ENCODE measurements at places on chromosomes 12 and 14.
A peak's percentile ranks its signal among the peaks of the same experiment; 100 is the strongest.

- DNase-seq: no peak
These were observed 66.0 kb downstream of the TMTC3 start for GRCh38 chr12:88207921-88208620.

- DNase-seq: no peak
These were observed 26.9 kb downstream of the HIP1R start for GRCh38 chr12:122862110-122862634.

DNA sequence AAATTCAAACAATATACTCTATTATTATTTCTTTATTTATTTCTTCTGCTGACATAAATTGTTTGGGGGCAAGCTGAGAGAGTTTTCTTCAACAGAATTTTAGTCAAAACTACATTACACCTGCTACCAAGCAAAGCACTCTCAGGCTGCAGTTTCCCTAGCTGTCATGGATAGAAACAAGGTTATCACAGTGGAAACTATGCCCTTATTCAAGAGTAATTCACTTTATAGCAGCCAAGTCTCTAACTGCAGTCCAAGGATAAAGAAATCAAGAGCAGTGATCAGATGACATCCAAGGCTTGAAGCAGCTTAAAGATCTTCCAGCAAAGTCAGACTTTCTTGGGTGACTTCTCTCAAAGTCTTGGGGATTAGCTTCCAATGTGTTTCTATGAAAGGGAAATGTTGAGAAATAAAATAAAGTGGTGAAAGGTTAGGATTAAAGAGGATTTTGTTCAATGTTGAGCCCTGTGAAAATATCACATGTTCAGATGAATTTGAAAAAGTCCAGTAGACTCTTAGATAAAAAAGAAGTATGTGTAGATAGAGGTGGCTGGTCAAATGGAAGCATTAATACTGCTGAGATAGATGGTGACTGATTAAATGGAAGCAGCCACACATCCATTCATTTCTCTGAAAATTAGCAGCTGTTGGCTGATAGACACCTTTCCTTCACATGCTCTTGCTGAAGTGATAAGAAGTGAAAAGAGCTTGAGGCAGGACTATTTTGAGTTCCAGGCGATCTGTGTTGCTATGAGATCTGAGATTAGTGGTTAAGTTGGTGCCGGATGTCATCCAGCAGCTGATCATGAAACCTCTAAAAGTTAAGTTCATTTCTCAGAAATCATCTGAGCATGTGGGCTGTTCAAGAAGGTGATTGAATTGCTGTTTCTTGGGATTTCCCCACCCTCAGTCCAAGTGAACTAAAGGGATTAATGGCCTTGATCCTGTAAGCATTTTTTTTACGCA lies 257.8 kb upstream of the BTG1 start:
- DNase-seq: peak; percentile 21

DNA sequence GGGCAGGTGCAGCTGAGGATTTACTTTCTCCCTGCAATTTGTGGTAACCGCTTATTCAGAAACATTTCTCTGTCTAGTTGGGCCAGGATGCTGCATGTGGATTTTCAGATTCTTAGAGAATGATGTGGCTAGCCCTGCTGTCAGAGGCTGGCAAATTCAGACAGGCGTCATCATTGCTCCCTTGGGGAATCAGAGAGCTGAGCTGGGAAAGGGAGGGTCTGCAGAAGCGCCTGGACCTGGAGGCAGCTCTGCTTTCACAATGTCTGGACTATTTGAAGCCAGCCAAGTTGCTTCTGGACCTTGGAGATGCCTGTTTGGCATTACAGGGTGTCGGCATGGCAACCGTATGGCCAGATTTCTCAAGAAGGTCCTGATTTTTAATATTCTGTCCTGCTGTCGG lies 3.4 kb downstream of the GALNT16 start:
- no peak for DNase-seq

- no peak for DNase-seq
These were observed 20.4 kb downstream of the ADAM20 start for GRCh38 chr14:70514168-70515069.

- no peak for DNase-seq
These were observed 81.1 kb upstream of the ST8SIA1 start for GRCh38 chr12:22415342-22416309.

DNA sequence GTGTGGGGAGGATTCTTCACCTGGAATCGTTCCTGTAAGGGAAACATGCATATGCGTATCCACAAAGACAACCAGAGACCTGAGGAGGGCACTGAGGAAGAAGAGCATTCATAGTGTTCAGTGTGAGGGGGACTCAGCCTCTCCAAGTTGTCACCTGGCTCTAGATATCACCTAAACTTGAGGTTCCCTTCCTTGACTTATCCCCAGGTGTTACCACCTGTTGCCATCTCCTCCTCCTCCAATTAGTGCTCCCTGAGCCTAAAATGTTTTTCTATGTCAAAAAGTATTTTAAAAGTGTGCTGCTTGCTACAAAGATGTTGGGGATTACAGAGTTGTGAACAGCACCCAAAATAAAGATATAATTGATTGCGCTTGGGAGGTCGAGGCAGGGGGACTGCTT lies 41.0 kb downstream of the FMNL3 start:
- no peak for DNase-seq

DNA sequence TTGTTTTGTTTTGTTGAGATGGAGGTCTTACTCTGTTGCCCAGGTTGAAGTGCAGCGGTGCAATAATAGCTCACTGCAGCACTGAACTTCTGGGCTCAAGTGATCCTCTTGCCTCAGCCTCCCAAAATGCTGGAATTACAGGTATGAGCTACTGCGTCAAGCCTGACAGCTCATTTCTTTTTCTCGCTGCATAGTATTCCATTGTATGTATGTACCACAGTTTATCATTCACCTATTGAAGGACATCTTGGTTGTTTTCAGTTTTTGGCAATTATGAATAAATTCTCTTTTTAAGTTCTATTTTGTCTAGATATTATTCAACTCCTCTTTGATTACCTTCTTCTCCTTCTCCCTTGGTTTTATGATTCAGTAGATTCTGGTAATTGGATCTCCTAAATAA lies 13.5 kb downstream of the HSD17B6 start:
- DNase-seq: no peak

- no peak for DNase-seq
These were observed 18.5 kb upstream of the CISTR start for GRCh38 chr12:53770281-53770680.

DNA sequence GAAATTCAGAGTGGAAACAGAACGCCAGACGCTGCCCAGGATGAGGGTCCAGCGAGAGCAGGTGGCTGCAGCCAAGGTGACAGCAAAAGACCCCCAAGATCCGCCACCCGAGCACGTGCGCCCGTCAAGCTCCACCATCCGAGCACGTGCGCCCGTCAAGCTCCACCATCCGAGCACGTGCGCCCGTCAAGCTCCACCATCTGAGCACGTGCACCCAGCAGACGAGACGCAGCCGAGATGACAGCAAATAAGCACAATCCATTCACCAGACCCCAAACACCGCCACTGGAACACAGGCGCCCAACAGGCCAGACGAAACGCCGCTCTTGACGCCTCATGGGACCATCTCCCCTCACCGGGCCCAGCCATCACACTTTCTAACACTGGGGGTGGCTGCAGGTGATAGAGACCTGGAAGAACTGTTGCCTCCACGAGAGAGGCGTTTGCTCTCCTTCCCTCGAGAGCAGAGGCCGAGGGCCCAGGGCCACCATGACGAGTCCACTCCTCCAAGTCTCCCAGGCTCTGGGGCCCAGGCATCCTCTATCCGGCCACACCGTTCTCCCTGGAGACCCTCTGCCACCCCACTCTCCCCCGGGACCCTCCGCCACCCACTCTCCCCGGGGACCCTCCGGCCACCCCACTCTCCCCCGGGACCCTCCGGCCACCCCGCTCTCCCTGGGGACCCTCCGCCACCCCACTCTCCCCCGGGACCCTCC lies 62.1 kb upstream of the GALNT9 start:
- no peak for DNase-seq

DNA sequence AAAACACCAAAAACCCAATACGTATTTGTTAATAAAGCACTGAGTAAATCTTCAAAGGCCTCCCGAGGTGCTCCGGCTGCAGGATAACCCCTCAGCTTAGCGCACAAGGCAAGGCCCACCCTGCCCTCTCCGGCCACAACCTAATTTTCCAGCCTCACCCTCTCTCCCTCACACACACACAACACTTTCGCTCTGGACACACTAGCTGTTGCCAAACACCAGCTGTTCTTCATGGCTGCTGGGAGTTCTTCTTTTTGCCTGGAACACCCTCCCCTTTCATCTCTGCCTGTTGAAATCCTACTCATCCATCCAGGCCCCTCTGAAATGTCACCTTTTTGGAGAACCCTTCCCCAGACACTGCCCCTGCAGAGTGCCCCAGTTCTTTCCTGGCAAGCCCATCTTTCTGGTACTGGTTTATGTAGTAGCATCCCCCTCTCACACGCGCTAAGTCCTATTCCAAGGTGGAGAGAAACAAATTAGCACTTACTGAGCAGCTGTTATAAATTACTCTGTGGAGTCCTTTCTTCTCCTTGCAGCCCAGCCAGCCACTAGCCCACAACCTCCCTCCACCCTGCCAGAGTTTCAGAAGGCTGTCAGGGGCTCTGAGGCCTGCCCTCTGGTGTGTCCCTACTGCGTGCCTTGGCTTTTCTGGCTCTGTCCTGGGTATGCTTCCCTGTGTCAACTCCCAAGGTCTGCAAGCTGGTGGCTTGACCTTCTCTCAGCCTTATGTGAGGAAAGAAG lies 805 bp upstream of the CRACR2A start:
- no peak for DNase-seq

- no peak for DNase-seq
These were observed 5.2 kb downstream of the FKBP3 start for GRCh38 chr14:45128963-45129629.

DNA sequence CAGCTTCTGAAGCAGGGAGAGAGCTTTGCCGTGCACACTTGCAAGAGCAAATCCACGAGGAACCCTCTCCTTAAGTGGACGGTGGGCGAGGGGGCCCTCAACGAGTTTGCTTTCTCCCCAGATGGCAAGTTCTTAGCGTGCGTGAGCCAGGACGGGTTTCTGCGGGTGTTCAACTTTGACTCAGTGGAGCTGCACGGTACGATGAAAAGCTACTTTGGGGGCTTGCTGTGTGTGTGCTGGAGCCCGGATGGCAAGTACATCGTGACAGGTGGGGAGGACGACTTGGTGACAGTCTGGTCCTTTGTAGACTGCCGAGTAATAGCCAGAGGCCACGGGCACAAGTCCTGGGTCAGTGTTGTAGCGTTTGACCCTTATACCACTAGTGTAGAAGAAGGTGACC lies 69.0 kb downstream of the WDR20 start:
- DNase-seq: no peak
